ENCODE measurements at places on chromosomes 4 and X.

DNA sequence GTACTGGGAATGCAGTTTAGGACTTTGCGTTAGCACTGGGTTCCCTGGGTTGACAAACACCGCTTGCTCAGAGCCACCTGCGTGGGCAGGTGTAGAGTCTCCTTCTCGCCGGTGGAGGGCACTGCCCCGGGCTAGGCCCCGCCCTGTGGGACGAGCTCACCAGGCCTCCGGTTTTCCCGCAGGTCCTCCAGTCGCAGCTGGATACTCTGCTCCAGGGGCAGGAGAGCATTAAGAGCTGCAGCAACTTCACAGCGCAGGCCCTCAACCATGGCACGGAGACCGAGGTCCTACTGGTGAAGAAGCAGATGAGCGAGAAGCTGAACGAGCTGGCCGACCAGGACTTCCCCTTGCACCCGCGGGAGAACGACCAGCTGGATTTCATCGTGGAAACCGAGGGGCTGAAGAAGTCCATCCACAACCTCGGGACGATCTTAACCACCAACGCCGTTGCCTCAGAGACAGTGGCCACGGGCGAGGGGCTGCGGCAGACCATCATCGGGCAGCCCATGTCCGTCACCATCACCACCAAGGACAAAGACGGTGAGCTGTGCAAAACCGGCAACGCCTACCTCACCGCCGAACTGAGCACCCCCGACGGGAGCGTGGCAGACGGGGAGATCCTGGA, 49.2 kb upstream of the MND1 start:
- DNase-seq: no peak

DNA sequence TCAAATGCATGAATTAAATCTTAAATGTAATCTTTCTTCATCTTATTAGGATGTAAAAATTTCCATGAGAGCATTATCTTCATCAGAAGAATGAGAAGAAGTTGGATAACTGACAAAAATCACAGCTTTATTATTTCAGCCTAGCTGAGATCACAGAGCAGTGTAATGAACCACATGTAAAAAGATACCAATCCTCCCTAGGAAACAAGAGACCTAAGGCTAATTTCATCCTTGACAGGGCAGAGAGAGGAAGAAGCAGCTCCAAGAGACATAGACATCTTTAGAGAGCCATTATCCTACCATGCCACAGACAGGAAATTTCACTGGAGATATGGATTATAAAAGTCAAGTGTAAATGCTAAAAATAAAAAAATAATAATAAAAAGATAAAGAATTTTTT, 40.9 kb upstream of the IL15 start:
- no peak for DNase-seq

- DNase-seq: no peak
Observed at GRCh38 chr4:103424853-103425252, 226.7 kb upstream of the CENPE start.

DNA sequence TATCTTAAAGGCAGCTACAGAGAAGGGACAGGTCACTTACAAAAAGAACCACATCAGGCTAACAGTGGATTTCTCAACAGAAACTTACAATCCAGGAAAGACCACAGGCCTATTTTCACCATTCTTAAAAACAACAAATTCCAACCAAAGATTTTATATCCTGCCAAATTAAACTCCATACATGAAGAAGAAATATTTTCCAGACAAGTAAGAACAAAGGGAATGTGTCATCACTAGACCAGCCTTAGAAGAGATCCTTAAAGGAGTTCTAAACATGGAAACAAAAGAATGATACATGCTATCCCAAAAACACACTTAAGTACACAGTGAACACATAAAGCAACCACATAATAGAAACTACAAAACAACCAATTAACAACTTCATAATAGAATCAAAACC, 105.6 kb downstream of the ANXA10 start:
- DNase-seq: no peak

Data from stimulated activated CD4-positive, alpha-beta T cell treated with anti-CD3 and anti-CD28 coated beads, Interleukin-1b, Interleukin-23, amount 100 ng/mL, for 24 hours (primary cell).